OCI-LY7 (cell line): ENCODE measurements at places on chromosomes 1 and 21.

- peak; percentile 43 for DNase-seq
Observed at GRCh38 chr1:1283821-1284220, 3.6 kb downstream of the SCNN1D start.

DNA sequence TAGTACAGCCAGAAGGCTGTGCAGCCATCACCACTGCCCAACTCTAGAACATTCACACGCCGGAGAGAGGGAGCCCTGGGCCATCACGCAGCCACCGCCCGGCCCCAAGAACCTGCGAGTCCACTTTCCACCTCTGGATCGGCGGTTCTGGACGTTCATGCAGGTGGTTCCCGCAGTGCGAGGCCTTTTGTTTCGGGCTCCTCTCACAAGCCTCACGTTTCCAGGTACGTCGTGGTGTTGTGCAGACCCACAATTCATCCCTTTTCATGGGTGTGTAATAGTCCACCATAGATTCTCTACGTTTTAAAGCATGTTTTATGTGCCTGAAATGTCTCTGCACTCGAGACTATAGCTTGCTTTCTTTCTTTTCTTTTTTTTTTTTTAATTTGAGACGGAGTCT is 23.6 kb downstream of the COL18A1 start:
- DNase-seq, result no peak

GRCh38 chr21:38956007-38956406 is 150.3 kb downstream of the ETS2 start:
- DNase-seq, result no peak

- DNase-seq, result no peak
Observed at GRCh38 chr21:41583274-41583790, 75.4 kb upstream of the TMPRSS2 start.

- DNase-seq, result no peak
Observed at GRCh38 chr1:114352797-114353196, 158.2 kb downstream of the TRIM33 start.

DNA sequence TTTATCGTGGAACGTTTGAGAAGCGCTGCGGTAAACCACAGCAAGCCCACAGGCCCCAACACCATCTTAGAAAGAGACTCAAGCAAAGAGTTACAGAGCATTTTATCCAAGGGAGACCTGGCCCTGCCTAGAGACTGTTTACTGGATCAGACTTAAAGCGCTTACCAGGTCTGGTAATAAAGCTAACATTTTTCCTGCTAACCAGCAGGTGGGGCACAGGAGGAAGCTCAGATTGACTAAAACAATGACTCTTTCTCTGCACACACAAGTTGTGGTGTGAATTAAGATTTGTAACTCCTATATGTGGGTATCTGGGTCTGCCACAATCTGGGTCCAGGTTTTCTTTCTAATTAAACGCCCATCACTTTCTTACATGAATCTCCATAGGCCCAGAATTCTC is 136.5 kb upstream of the ETS2 start:
- DNase-seq, result peak; percentile 19

DNA sequence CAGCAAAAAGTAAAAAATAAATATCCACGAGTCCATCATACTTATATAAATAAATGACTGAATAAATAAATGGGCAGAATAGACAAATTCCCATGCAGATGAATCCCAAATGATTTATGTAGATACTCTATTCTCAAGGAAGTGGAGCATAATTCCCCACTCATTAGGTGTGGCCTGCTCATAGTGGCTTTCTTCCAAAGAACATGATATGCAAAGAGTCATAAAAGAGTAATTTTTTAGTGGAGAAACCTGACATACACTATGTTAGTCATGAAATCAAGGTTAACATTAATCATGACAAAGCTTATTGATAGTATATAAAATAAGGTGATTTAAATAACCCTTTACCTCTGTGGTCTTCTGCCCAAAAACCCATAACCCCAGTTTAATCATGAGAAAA is 298.9 kb downstream of the DPYD start:
- DNase-seq, result no peak

GRCh38 chr1:174938281-174939007 is 61.3 kb upstream of the CACYBP start:
- no peak for DNase-seq

GRCh38 chr1:14190508-14190907 is 408.0 kb upstream of the KAZN start:
- DNase-seq, result no peak

DNA sequence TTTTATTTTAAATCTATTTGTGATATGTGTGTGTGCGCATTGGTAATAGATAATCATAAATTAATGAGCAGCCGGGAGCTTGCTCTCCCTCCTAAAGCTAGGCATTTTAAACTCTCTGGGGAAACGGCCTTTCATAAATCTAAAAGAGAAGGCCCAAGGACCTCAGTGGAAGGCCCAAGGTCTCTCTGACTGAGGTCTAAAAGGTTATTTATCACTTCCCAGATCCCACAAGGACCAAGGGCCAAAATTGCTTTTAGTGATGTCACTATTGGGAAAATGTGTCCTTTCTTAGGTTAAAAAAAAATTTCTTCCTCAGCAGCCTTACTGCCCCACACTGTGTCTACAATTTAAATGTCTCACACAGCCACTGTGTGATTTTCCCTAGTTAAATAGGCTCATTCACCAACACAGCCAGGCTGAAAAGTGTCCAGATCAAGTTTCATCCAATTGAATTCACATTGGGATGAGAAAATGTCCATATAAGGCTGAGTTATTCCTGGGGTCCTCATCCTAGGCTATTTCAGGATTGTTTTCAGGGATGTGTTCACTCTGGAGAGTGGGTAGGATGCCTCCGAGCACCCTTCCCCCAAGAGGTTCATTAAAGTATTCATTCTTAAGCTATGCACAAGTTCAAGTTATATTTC is 46.1 kb downstream of the SLC44A3 start:
- no peak for DNase-seq

DNA sequence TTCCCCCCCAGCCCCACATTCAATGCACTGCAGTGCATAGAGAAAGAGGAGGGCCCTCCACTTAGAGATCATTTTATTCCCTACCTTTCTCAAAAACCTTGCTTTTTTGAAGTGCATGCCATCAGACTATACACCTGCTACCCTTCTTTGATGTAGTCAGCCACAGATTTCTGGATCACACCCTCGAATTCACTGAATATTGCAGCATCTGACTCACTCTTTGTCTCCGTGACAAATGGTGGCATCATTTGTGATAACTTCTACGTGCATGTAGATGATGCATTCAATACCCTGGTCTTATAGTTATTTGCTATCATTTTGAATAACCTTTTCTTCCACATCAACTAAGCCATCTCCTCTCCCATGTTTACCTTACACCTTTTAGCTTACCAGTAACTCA is 310.3 kb upstream of the SGIP1 start:
- DNase-seq, result no peak

GRCh38 chr1:27147842-27148518 is 6.9 kb downstream of the SLC9A1 start:
- DNase-seq, result peak; percentile 68

DNA sequence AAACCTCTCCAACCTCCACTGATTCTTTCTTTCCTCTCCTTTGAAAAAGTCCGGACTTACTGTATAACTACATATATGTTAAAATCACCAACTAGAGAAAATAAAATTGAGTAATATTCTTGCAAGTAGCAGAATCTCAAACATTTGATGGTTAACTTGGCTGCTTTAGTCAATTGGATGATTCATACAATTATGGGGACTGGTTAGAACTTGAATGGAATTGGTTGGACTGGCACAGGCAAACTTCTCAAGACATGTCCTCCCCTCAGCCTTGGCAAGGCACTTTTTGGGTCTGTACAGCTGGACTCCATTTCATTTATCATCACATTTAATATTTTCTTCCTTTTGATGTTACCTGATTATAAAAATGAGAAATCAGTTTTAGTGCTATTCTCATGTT is 6.5 kb downstream of the WLS start:
- DNase-seq, result no peak

DNA sequence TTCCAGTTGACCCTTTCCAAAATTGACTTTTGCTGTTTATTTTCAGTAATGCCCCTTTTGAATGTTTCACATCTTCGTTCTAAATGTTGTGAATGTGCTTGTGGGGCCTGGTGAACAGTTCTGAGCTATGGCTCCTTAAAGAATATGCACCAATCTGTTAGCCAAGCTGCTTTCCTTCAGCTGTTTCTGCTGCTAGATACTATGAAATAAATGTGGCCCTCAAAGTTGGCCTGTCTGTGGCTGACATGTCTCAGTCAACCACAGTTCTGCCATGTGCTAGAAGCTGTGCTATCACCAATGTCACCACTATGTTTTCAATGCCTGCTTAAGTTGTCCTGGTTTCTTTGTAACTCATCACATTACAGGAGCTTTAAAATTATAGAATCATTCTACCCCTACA is 86.7 kb upstream of the BCL10 start:
- no peak for DNase-seq

DNA sequence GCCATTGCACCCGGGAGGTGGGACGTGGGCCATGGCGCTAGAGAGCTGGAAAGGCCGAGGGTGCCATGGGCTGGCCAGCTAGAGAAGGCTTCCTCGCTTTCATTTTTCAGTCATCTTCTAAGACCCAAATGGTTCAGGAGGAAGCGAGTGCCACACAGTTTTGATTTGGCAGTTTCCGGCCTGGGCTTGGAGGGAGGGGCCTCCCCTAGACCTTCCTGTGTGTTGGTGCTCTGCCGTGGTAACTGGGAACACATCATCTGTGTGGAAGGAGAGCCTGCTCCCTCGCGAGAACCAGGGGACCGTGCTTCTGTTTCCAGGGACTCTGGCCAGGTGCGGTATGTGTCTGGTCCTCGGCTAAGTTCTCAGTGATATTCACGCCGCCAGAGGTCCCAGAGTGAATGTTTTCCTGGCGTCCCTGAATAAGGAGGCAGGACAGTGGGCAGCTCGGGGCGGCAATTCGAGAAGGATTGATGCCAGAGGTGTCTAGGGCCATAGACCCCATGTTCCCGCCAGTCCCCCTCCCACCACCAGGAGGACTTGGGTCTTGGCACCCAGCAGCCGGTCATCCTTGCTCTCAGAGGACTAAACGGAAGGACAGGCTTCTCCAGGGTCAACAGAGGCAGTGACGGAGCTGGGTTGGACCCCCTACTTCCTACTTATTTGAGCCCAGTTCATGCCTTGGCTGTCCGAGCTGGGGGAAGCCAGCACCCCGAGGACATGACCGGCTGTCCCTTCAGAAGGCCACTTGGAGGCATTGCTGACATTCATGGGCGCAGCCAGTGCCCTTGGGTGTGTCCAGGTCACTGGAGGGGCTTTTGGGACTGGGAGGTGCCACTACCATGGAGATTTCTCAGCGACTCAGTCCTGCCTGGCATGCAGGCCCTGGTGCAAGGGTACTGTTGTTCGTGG is 2.7 kb upstream of the NPHP4 start:
- DNase-seq, result no peak

DNA sequence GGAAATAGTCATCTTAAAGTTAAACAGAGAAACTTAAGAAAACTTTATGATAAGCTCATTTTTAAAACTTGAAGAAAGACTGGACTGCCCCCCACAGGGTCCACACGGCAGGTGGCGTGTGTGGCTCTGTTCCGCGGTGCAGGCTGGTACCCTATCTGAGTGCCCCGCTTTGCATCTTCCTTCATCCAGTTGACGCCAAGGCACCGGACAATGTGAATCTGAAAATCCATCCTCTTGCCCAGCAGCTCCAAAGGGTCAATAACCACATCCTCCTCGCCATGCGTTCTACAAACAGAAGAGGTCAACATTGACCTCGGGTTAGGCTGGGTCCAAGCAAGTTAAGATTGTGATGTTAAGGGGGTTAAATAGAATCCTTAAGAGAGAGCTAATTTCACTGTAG is 54.5 kb downstream of the SCCPDH start:
- no peak for DNase-seq

- DNase-seq, result no peak
Observed at GRCh38 chr1:32142446-32143301, 34.8 kb downstream of the KPNA6 start.

- no peak for DNase-seq
Observed at GRCh38 chr1:176144526-176144925, 62.6 kb downstream of the COP1 start.

GRCh38 chr21:32698971-32699693 is 28.7 kb downstream of the SYNJ1 start:
- no peak for DNase-seq

GRCh38 chr1:39890273-39890672 is 7.0 kb upstream of the TRIT1 start:
- DNase-seq, result no peak

GRCh38 chr21:17783481-17784179 is 35.5 kb downstream of the C21orf91 start:
- DNase-seq, result peak; percentile 84

DNA sequence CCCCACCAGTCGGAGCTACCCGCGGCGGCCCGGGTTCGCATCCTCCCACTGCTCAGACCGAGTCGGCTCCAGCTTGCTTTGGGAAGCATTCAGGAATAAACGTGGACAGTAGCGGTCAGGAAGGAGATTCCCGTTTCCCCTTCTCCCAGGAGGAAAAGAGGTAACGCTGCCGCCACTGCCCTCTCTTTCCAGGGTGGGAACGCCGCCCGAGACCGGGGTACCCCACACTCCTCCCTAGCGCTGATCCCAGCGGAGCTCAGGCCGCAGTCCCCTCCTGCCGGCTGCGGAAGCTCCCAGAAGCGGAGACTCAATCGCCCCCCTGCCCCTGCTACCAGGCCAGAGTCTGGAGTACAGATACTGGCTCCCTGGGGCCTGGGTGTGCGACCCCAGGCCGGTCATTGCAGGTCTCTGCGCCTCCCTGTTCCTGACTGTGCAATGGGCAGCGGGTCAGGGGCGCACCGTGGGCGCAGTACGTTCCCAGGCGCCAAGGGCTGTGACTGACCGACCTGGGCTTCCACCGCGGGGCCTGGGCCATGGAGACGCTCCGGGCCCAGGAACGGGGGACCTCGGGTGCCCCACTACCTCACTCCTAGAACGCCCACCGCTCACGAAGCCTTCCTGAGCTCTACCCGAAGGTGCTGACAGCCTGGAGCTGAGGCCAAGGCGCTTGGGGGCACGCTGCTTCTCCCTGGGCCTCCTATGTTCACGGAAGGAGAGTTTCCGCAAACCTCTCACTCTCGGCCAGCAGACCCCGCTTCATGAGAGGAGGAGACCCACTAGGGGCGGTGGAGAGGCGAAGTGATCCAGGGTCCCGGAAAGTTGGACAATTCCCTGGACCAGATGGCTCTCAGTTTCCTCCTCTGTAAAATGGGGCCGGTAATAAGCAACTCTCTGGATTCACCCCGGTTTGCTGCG is 7.8 kb downstream of the DMRTA2 start:
- DNase-seq, result no peak

GRCh38 chr1:225896937-225897549 is 8.1 kb upstream of the LEFTY1 start:
- DNase-seq, result peak; percentile 85

DNA sequence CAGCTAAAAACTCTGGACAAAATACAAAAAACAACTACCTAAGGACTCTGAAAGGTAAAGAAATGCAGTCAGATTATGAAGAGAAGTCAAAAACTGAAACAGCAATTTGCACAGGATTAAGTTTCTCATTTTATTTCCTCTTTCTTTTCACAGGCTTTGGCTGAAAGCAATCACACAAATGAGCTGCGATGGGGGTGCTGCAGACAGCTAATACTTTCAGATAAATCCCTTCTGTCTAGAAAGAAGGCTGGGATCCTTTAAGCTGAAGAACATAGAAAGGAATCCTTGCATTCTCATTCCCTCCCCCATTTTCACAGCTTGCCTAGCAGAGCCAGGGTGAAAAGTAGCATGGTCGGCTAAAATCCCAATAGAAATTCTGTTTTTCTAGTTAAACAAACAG is 32.0 kb upstream of the PRDX6 start:
- DNase-seq, result no peak
